ENCODE measurements at places on chromosomes 1 and 21. TPM values are rescaled to one million over a fixed set of nuclear protein-coding genes. Genes with fewer than 3 reads are reported as not detected.

The AHCYL1 gene
- total RNA-seq = 85.8 TPM

The C8A gene
- total RNA-seq = not detected

- H3K27ac ChIP-seq = no peak overlapping the region
- H3K27me3 ChIP-seq = peaks cover 9% of the 10 kb centered on the region
- H3K4me3 ChIP-seq = no peak overlapping the region
- H3K4me1 ChIP-seq = peaks cover 9% of the 10 kb centered on the region
- no peaks in the 10 kb centered on the region for H3K36me3 ChIP-seq
- no peak for DNase-seq
Measured at GRCh38 chr1:61276246-61276645, 193.9 kb downstream of the NFIA start.

DNA sequence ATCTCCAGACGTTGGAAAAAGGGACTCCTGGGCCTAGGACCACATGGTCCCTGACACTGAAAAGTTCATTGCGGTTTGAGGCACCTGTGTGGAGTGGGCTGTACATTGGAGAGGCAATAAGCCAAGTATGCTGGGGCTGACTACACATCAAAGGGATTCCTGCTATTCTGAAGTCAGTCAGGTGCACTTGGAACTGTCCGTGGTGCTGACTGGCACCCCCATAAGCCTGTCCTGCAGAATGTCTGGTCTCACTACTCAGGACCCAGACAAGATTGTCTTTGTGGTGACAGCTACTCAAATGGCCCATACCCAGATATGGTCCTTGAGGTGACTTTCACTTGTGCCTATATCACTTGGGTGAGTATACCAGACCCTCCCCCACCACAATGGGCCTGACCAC is 150.6 kb downstream of the RWDD3 start:
- no peaks in the 10 kb centered on the region for H3K4me1 ChIP-seq
- H3K27ac ChIP-seq = no peak overlapping the region
- no peaks in the 10 kb centered on the region for H3K27me3 ChIP-seq
- no peaks in the 10 kb centered on the region for H3K36me3 ChIP-seq
- no peak for DNase-seq

DNA sequence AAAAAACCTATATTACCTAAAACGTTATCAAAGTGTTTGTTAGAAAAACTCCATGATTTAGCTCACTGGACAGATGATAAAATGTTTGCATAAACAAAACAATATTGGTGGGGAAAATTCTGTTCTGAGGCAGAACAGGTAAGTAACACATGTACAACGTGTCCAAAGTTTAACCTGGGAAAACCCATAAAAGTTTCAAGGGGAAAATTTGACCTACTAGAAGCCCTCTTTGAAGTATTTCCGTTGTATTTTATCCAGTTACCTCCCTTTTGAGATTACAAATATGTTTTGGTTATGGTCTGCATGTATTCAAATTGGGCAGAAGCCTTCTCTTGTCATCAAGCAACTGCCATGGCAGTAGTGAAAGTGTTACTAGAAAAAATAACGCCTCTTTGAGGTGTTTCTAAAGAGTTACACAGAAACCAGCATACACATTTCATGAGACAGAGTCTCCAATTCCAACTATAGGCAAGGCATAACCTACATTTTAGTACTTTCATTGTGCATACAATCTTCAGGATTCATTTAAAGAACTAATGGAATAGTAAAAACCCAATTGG is 58.0 kb upstream of the PDC start:
- no peaks in the 10 kb centered on the region for H3K4me1 ChIP-seq
- H3K4me3 ChIP-seq = no peak overlapping the region
- H3K36me3 ChIP-seq = no peaks in the 10 kb centered on the region
- DNase-seq = no peak

GRCh38 chr1:113641396-113641795 is 117.9 kb downstream of the PHTF1 start:
- no peak overlapping the region for H3K4me3 ChIP-seq
- no peaks in the 10 kb centered on the region for H3K27me3 ChIP-seq
- no peaks in the 10 kb centered on the region for H3K36me3 ChIP-seq
- DNase-seq = no peak
- no peak overlapping the region for H3K27ac ChIP-seq

GRCh38 chr1:26580116-26580515 is 50.6 kb downstream of the RPS6KA1 start:
- DNase-seq = no peak
- H3K27me3 ChIP-seq = no peaks in the 10 kb centered on the region
- H3K36me3 ChIP-seq = peaks cover 28% of the 10 kb centered on the region
- no peak overlapping the region for H3K4me3 ChIP-seq

All from activated T-helper 2 cell treated with anti-CD3 and anti-CD28 coated beads, Interferon-gamma antibody, Interleukin-2, Interleukin-4, amounts not matched to agents 10 μg/mL and 5 μg/mL and 100 μg/mL, durations not matched to agents 14 hours and 24 hours and 36 hours (primary cell).